ENCODE measurements at places on chromosomes 16 and 17.

- DNase-seq, result no peak
Measured at GRCh38 chr16:166375-167121, 770 bp downstream of the HBM start.

- DNase-seq, result no peak
Measured at GRCh38 chr17:29253037-29253436, 6.4 kb downstream of the CRYBA1 start.

DNA sequence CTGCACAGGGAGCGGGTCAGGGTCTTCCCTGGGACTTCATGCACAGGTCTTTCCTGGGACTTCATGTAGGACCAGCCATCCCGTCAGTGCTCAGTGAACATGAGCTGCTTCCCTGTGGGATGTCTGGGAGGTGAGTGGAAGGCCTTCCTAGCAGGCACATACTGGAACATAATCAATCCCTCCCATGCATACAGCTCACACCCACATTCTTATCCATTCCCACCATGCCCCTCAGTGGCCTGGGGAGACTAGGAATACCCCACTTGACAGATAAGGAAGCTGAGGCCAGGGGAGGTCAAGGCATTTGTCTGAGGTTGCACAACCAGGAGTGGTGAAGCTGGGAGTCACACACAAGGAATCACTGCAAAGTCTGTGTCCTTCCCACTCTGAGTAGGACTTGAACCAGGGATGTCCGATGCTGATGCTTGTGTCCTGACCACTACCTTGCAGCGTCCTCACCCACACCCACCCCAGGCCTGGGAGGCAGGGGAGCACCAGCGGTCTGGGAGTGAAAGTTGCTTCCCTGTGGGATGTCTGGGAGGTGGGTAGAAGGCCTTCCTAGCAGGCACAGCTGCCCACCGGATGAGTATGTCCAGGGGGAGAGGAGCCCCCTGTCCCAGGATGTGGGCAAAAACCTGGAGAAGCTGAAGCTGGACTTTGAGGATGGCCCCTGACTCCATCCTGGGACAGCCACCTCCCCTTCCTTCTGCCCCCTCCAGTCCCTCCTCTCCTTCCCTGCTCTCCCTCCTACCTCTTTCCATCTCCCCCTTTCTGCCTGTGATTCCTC, 1.0 kb upstream of the NLRC5 start:
- DNase-seq, result no peak

DNA sequence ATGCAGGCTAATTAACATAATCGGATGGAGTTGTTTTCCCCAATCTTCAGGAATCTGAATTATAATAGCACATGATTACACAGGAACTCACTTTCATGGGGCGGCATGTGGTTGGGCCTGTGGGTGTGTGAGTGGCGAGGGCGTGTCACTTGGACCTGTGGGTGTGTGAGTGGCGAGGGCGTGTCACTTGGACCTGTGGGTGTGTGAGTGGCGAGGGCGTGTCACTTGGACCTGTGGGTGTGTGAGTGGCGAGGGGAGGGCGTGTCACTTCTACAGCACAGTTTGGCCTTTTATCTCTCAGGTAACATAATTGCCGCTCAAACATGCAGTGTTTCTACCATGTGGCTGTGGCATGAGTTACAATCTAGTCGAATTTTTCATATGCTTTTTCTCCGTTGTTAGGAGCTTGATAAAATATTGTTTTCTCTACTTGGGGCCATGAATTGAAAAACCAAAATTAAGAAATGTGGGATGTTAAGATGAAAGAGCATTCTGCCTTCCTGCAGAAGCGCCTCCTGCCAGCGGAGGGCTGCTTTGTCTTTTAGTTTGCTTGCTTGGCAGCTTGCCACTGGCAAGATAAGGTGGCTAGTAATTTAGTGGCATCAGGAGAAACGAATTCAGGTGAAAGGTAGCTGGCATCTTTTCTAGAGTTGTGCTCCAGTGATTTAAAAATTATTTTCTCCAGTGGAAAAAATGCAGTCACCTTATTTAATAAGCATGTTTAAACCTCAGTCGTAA, 36.2 kb downstream of the USP10 start:
- DNase-seq, result peak; percentile 16

GRCh38 chr16:14056970-14057369, 14.1 kb upstream of the MRTFB start:
- DNase-seq, result no peak

- DNase-seq, result no peak
Measured at GRCh38 chr16:31131841-31132271, 3.7 kb downstream of the PRSS8 start.

DNA sequence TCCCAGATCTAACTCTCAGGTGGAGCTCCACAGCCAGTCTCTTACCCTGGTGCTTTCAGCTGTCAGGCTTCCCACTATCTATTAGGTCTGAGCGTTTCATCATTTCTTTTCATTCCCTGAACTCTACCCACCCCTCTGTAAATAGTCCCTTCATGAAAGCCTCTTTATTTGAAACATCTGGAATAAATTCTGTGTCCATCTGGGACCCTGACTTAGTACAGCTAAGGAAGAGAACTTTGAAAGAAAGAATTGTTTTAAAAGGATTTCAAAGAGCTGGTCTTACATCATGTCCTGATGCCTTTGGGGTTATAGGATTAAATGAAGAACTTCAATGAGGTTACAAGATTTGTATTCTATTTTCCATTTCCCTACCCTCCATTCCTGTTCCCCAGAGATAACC, 388.5 kb upstream of the CA10 start:
- DNase-seq, result no peak

DNA sequence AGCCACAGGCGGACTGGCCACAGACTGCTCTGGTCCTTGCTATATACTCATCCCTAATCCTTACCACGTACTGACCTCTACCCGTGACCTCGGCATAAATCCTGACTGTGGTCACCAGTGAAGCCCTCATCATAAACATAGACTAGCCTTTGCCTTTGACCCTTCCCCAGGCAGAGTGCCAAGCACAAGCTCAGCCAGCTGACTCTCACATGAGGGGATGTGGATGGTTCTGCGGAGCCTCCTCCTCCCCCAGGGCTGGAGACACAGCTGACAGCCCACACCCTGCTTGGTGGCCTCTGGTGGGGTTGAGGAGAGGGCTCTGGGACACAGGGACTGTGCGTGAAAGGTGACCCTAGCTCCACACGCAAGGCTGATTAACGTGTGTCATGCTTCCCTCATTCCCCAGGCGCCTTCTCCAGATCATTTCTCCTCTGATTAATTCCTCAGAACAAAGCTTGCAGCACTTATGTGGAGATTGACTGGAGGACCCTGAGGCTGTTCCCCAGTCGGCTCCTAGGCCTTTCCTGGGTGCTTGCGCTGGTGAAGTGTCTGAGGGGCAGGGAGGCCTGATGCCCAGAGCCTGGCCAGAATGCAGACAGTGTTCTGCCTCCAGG, 241.5 kb upstream of the NLRP1 start:
- peak; percentile 54 for DNase-seq

DNA sequence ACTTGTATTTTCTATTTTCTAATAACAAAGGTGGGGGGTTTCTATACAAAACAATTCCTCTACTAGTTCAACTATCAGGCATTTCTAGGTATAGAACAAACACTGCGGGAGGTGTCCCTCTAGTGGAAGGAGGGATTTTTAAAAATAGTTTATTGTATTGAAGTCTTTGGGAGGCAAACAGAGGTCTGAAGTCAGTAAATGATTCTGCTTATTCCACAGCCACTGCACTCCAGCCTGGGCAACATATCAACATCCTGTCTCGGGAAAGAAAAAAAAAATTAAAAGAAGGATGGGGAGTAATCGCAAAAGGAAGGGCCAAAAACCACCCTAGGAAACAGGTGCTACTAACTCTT, 648 bp upstream of the ERCC4 start:
- DNase-seq, result peak; percentile 64

DNA sequence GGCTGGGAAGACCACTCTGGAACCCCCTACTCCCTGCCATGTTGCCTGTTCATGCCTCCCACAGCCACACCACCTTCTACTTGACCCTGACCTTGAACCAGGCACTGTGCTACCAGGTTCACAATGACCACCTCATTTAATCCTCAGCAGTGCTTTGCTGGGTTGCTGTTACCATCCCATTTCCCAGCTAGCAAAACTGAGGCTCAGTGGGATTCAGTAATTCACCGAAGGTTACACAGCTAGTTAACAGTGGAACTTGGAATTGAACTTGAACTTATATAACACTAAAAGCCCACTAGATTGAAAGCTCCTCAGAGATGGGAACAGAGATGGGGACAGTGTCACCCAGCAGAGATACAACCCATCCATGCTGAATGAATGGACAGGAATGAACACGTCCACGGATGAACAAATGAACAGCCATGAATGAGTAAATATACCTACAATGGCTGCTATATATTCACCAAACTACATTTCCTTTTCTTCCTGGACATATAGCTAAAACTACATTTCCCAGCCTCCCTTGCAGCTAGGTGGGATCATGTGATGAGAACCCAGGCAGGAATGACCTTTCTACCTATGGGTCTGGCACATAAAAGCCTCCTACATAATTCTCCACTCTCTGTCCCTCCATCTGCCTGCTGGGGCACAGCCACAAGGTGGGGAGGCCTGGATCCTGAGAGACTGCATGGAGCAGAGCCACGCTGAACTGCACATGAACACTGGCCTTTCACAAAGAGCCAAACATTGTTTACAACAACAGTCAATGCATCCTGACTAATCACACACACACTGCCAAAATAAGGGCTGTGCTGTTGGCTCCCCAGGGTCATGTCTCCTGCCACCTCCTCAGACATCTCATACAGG, 94.8 kb downstream of the RMI2 start:
- no peak for DNase-seq

GRCh38 chr16:85146922-85147651, 34.8 kb upstream of the CIBAR2 start:
- no peak for DNase-seq

GRCh38 chr17:61783556-61784304, 79.6 kb downstream of the BRIP1 start:
- no peak for DNase-seq

DNA sequence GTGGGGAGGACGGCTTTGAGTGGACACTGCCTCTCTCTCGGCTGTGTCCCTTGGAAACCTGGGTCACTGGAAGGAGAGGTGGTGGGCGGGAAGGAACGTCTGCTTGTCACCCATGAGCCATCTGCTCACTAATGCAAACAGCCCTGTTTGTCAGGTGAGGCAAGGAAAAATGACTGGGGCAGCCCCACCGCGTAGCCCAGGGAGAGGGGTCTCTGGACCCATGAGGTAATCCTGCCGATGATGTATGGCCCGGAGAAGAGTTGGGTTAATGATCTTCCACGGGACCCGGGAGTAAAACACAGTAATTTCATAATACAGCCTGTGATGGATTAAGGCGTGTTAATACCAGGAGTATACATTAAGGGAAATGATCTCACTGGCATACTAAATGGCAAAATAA, 197.0 kb downstream of the CYLD start:
- no peak for DNase-seq

- DNase-seq, result no peak
Measured at GRCh38 chr17:40453881-40454612, 10.8 kb downstream of the IGFBP4 start.

DNA sequence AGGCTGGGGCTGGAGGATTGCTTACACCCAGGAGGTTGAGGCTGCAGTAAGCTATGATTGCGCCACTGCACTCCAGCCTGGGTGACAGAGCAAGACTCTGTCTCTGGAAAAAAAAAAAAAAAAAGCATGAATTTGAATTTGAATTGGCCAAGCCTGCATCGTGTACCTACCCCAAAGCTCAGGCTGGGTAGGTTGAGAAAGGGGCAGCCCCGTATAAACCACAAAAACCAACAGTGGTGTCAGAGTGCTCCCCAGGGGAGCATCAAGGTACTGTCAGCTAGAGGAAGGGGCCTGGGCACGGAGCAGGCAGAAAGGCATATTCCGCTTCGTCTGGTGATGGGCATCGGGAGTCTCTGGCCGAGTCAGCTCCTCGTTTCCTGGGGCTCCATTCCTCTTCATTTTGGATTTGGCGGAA, 40.9 kb downstream of the RAP1GAP2 start:
- DNase-seq, result no peak
